Thoracic aorta endothelial cell (primary cell): ENCODE measurements at places on chromosomes 13 and 19. TPM values are rescaled to one million over a fixed set of nuclear protein-coding genes. Genes with fewer than 3 reads are reported as not detected.

The FXYD1 gene
- not detected in 2 replicates for total RNA-seq

The CCDC8 gene
- 0.13 and 0.36 TPM in 2 replicates for total RNA-seq

The C1QTNF9B gene
- total RNA-seq: not detected in 2 replicates

The GJB2 gene
- total RNA-seq: not detected in 2 replicates

The ZNF177 gene
- 0.65 and 0.66 TPM in 2 replicates for total RNA-seq

The UQCRFS1 gene
- total RNA-seq: 41.6 and 45.7 TPM in 2 replicates

The FGF14 gene
- total RNA-seq: under 0.01 TPM in 2 replicates

The GNG7 gene
- 0.22 and 0.27 TPM in 2 replicates for total RNA-seq

The CRX gene
- not detected in 2 replicates for total RNA-seq

The NDUFA13 gene
- total RNA-seq: 102 and 108 TPM in 2 replicates

The IQCN gene
- 0.22 and 0.40 TPM in 2 replicates for total RNA-seq

The DPF1 gene
- total RNA-seq: 1.4 and 2.1 TPM in 2 replicates
